ENCODE measurements at places on chromosomes 16 and 17.

DNA sequence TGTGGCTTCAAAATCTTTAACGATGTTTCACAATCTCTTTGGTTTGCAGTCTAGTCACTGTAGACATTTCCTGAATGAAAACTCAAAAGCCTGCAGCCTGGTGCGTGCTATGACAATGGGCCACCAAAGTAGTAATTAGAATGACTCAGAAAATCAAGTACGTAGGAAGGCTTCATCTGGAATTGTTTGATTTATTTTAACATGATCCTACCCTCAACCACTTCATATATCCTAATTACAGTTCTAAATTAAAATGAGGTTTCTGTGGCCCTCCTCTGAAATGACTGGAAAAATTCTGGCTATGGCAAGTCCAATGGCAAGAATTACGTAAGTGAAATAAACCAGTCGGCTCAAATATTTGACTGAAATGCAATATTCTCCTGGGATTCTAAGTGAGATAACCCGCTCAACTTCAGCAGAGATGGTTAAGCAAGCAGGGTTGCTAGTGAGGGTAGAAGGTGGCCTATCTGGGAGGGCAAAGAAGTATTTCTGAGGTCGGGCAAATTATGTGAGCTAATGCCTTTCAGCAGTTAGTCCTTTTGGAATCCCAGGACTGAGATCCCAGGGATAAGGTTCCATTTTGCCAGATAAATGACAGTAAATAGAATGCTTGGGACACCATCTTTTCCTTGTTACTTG, 145.6 kb upstream of the MYOCD start:
- no peak for DNase-seq

- no peak for DNase-seq
Observed at GRCh38 chr16:72921106-72921505, 126.8 kb downstream of the ZFHX3 start.

DNA sequence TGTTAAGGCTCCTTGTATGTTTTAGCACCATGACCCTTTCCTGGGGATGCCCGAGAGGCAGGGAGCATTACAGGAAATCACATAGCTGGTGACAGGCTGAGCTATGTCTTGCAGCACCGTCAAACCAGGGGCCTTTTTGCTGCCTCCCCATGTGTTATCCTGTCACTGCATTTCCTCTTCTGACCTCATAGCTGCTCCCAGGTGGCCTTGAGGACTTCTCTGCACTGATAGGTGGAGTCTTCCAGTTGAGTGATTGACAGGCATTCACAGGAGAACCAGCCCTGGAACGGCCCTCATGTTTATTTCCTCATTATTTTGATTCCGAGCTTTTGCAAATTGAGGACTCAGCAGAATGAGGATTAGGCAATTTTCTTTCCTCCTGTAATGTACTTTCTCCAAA, 349.6 kb downstream of the HAPSTR1 start:
- DNase-seq = no peak

- DNase-seq = no peak
Observed at GRCh38 chr17:67995570-67996263, 552 bp downstream of the C17orf58 start.

DNA sequence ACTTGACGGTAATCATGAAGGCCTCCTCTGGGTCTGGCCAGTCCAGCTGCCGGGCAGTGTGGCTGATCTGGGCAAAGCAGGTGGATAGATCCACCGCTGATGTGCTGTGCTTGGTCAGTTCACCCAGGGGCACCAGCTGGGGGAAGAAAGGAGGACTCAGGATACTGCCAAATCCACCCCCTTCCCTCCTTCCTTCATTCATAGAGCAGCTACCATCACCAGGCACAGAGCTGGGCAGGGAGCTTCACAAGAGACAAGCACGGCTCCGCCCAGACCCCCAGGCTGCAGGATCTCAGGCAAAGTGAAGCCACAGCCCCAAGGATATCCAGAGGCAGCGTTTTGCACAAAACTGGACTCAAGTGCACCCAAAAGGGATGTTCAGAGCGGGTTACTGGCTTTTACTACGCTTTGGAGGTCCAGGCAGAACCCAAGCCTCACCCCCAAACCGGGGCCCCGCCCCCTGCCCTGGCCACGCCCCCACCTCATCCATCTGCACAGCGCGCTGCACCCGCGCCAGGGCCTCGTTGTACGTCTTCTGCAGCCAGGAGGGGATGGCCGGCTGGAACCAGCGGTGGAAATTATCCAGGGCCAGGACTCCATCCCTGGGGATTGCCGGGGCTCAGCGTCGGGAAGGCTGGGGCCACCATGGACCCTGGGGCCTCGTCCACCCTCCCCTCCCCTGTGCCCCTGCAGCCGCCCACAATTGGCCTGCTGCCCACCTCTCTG, 9.1 kb downstream of the UNC13D start:
- DNase-seq = no peak

- peak; percentile 68 for DNase-seq
Observed at GRCh38 chr16:89602273-89602951, 11.0 kb upstream of the DPEP1 start.

- no peak for DNase-seq
Observed at GRCh38 chr17:79902146-79902791, 63.0 kb upstream of the CBX4 start.

- DNase-seq = no peak
Observed at GRCh38 chr16:23848958-23849357, 13.2 kb downstream of the PRKCB start.

DNA sequence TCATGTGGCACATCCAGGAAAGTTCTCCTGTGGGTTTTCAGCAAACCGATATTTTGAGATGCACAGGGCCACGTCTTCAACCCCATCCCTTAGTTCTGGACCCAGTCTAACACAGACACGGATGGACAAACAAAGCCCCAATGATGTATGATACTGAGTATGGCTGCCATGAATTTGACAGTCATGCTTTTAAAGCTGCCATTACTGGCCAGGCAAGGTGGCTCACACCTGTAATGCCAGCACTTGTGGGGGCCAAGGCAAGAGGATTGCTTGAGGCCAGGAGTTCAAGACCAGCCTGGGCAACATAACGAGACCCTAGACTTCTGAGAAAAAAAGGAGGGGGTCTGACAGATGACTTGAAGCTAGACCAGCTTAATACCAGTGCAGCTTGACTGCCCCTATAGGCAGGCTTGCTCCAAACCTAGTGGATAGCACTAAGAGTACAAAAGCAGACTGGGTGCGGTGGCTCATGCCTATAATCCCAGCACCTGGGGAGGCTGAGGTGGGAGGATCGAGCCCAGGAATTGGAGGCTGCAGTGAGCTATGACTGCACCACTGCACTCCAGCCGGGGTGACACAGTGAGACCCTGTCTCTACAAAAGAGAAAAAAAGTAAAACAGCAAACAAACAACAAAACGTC, 10.8 kb upstream of the ZNF629 start:
- no peak for DNase-seq

Data from activated CD4-positive, alpha-beta T cell treated with anti-CD3 and anti-CD28 coated beads, Interleukin-2, amount 50 U/mL, for 4 hours (primary cell).